ENCODE measurements at places on chromosomes 7 and 10. TPM values are rescaled to one million over a fixed set of nuclear protein-coding genes. Genes with fewer than 3 reads are reported as not detected.

Gene TLX1
- not detected for total RNA-seq

Gene PLA2G12B
- not detected for total RNA-seq

Gene DNAJC12
- 8.7 TPM for total RNA-seq

Gene IFIT3
- total RNA-seq: 11.4 TPM

Gene ICA1
- total RNA-seq: 0.95 TPM

Gene SLC25A28
- total RNA-seq: 53.9 TPM

Data from T-helper 1 cell treated with Interleukin-12 subunit alpha and Interleukin-12 subunit beta and Interleukin-4 antibody, amounts not matched to agents 30 ng/mL and 1 ng/mL, for 36 hours (primary cell).